ENCODE measurements at places on chromosomes 16 and 17.

- peak; percentile 74 for DNase-seq
These were observed 27.1 kb upstream of the CRYBA1 start for GRCh38 chr17:29219378-29220047.

DNA sequence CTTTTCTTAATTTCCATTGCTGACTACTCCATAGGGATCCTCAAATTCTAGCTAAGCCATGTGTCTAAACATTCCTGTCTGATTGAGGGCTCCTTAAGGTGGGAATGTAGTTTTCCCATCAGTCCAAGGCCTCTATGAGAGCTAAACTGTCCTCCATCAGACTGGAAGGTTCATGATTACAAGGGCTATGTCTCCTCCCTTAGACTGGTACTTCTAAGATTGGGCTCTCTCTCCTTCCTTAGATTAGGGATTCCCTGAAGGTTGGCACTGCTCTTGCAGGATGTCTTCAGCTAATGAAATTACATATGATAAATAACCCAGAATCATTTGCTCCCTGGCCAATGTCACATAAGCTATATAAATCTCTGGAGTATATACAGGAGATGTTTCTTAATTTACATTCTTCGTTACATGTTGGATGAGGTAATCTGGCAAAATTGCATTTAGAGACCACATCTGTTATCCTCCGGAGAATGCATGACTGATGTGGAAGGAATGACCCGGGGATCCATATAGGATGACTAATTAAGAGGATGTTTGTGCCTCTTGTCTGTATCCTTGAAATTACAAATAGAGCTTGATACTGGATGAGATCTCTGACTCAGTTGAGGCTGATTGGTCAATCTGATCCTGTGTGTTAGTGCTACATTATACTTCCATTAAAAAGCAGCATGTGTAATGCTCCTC, 14.2 kb downstream of the B4GALNT2 start:
- DNase-seq: no peak

GRCh38 chr17:2336852-2337543, at the start of gene SGSM2:
Gene SGSM2, plus strand, starts transcription at chr17:2337501. Its CDS starts 188 bp downstream, at chr17:2337689.
- peak; percentile 77 for DNase-seq

GRCh38 chr17:18960803-18961511, 9.0 kb downstream of the SLC5A10 start:
- peak; percentile 27 for DNase-seq

GRCh38 chr17:68356520-68356919, 65.2 kb downstream of the ARSG start:
- no peak for DNase-seq

DNA sequence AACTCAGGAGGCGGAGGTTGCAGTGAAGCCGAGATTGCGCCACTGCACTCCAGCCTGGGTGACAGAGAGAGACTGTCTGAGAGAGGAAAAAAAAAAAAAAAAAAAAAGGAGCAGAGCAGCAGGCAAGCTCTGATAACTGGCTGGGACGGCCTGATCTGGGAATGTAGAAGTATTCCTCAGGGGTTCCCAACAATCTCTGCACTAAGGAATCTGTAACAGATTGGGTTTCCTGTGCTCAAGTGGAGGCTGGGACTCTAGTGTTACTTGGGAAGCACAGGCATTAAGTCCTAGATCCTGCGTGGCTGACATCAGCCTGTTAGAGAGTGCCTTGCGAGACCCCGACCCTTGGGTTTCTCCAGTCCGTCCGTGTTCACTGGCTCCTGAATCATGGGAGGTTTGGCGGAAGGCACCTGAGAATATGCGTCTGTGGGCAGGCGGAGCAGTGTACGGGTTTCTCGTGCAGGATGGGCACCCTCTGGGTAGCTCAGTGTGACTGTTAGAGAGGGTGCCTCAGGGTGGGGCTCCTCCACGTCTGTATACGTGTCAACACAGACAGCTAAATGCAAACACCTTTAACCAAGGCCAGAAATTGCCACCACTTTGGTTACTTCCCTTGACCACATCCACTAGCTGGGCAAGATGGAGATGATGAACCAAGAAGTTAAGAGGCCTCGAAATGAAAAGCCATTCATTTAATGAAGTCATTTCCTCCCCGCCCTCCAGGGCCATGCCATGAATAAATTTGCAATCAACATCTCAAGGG, 174.9 kb upstream of the RPL38 start:
- no peak for DNase-seq

DNA sequence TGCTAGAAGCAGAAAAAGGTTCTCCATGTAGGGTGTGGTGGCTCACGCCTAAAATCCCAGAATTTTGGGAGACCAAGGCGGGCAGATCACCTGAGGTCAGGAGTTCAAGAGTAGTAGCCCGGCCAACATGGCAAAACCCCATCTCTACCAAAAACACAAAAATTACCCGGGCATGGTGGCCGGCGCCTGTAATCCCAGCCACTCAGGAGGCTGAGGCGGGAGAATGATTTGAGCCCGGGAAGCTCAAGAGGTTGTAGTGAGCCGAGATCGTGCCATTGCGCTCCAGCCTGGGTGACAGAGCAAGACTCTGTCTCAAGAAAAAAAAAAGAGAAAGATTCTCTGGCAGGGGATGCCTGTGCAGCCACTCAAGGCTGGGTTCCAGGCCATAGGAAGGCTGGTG, 54.2 kb downstream of the PITPNM3 start:
- DNase-seq: no peak

- DNase-seq: peak; percentile 1
These were observed 1324.9 kb upstream of the CDH8 start for GRCh38 chr16:63361032-63361624.

GRCh38 chr17:43712397-43712796, 46.2 kb downstream of the SOST start:
- no peak for DNase-seq

DNA sequence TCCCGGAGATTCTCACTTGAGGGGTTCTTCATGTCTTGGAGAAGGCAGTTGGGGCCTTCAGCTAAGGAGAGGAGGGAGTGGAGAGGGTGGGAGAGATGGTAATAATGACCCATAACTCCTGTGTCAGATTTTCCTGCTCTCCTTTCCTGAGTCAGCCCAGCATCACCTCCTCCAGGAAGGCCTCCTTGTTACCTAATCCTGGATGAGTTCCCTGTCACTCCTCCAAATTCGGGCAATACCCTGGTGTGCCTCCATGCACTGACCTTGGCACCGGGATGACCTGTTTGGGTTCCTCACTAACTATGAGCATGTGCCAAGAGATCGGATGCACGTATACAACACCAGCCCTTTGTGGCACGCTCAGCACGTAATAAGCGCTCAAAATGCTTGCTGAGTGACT, 38.8 kb downstream of the SDK2 start:
- no peak for DNase-seq

DNA sequence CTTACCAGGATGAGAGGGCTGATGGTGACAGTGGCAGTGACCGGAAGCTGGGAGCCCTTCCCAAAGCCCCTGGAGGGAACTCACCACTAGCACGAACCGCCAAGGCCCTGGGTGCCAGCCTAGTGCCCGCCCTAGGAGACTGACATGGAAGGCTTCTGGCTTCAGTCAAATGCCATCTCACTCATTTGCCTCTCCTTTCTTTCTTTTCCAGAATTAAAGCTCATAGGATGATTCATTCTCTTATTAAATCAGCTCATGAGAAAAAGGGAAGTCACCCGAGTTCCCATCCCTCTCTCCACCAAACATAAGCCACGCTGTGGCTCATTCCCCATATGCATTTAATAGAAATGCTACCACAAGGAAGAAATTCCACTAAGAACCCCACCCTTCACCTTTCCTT, 12.1 kb downstream of the CUEDC1 start:
- no peak for DNase-seq

DNA sequence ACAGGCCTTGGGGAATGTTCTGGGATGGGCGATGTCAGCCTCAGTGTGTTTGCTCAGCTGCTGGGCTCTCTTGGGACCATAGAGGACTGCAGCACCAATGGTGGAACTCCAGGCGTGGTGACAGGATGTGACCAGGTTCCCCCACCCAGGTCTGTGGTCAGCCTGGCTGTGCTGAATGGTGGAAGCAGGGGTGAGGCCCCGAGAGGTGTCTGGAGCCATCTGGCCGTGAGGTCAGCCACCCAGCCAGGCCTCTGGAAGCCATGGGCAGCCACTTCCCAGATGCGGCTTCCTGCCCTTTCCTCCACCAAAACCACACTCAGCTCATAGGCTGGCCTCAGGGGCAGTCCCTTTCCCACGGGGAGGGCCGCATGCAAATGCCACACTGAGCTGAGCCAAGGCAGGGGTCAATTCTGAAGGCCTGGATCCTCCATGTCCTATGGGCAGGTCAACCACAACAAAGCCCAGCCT, 7.8 kb upstream of the MAPK7 start:
- no peak for DNase-seq

DNA sequence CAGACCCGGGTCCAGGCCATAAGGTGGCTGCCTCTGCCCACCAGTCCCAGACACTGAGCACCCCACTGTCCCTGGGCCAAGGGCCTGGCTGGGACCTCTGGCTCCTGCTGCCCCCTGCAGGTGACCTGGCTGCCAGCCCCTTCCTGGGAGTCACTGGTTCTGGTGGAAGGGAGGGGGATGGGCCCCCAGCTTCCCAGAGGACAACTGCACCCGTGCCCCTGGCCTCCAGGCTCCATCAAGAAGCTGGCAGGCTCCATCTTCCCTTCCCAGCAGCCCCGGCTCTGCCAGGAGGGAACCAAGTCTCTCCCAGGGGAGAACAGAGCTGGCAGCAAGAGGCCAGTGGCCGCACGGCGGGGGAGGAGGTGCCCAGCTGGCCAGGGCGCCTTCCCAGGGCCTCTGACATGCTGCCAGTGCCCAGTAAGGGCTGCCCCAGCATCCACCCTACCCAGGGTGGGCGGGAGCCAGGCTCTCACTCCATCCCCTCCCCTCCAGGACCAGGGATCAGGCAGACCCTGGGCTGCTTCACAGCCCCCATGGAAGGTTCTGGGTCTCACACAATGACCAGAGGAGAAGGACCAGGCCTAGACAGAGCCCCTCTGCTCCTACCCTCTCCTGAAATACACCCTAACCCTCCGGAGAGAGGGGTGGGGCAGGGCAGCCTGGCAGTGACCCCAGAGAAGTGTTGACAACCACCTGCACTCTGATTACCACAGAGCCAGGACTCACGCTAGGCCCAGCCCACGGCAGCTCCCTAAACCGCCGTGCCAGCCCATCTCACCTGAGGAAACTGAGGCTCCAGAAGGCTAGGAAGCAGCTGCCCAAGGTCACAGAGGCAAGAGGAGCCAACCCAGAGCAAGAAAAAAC, 3.6 kb downstream of the CLUH start:
- no peak for DNase-seq

- DNase-seq: no peak
These were observed 19.4 kb upstream of the WDR45B start for GRCh38 chr17:82667668-82668000.

- DNase-seq: no peak
These were observed 2.1 kb upstream of the GSDMB start for GRCh38 chr17:39920218-39921210.

- DNase-seq: no peak
These were observed 451.4 kb upstream of the CCL2 start for GRCh38 chr17:33803686-33804085.

DNA sequence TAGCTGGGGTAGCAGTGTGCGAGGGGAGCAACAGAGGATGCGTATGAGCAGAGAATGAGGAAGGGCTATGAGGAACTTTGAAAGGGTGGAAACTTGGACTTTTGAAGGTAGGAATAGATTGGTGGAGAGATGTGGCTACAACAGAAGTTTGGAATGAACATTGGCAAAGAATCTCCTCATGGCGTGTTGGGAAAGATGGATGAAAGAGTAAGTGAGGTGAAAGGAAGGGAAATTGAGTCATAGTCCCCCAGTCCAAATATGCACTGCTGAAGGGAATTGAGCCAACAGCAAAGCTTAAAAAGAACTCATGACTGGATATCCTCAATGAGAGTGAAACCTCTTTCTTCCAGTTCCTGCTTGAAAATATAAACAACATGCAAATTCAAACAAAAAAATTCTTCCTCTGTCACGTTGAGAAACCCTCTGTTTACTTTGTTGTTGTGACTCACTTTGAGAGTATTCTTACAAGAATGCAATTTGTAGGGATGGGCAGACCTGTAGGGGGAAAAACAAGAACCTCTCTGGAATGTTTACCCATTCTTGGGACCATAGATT, 313.2 kb upstream of the KCNJ16 start:
- DNase-seq: no peak

GRCh38 chr17:58706351-58707140, 14.1 kb downstream of the RAD51C start:
- no peak for DNase-seq

- no peak for DNase-seq
These were observed 60.9 kb upstream of the TNRC6A start for GRCh38 chr16:24668481-24669061.

DNA sequence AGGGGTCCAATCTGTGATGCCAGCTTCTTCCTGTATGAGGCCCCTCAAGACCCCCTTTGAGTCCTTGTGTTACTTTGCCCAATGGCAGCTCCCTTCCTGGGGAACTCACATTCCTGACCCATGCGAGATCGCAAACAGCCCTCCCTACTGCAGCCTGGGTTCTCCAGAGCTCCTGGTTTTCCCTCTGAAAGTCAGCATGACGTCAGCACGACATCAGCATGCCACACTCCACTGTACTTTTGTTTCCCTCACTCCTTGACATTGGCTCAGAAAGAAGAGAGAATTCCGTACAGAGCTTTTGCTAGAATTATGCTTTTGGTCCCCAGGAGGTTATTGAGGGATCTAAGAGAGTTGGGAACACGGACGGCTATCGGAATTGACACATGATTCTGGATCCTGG, 168.1 kb upstream of the PIRT start:
- DNase-seq: no peak

DNA sequence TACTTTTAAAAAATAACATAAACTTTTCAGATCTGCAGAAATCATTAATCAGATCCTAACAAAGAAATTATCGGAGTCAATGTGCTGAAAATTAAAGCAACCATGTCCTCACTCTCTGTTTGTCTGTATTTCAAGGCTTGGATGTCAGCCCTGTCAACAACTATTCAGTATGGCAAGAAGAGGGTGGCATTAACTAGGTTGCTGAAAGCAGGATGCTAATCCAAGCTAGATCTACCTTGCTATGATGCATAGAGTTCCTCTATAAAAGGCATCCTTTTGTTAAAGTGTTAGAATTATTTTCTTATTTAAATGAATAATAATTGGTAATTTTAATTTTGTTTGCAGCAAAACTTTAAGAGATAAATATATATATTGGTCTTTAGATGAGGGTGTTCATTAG, 800.8 kb downstream of the CDH11 start:
- no peak for DNase-seq

DNA sequence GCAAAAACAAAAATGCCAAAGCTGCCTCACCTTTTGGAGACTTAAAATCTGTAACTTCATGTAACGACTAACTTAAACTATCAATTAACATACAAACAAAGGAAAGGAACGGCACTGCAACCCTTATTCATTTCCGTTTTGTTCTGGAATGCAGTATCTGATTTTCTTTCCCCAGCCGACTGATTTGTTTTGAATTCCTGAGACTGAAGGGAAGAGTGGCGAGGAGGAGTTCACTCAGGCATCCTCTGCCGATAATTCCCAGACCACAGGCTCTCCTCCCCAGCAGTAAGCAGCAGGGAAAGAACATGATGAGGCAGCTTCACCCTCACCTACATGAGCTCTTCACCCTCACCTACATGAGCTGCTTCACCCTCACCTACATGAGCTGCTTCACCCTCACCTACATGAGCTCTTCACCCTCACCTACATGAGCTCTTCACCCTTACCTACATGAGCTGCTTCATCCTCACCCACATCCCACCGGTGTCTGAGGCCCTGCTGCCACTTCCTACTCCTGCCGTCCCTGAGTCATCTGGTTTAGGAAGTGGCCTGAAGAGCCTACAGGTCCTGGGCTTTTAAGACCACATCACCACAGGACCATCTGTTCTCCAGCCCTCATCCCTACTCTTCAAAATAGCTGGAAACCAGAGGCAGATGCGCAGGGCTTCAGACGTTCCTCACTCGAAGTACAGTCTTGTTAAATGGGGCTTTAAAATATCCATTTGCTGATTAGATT, 168.0 kb upstream of the RPH3AL start:
- DNase-seq: no peak

All from NCI-H1930 (cell line).